ENCODE measurements at places on chromosomes 6 and 20.

GRCh38 chr6:3782876-3783832, 31.6 kb upstream of the PXDC1 start:
- no peak for DNase-seq

DNA sequence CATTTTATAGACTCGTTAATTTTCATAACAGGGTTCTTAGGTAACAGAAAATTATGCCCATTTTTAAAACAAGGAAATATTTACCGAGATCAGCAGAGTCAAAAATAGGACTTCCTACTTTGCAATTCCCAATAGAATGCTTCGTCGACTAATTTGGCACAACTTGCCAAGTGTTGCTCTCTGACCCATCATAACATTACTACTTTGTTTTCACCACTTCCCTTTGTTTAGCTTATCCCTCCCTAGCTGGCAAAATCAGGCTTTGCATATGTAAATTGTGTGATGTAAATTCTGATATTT, 914 bp upstream of the RANBP9 start:
- DNase-seq = no peak

- DNase-seq = no peak
Observed at GRCh38 chr20:20821484-20822260, 109.2 kb upstream of the RALGAPA2 start.

GRCh38 chr6:35165630-35166071, 24.5 kb upstream of the TCP11 start:
- DNase-seq = no peak

DNA sequence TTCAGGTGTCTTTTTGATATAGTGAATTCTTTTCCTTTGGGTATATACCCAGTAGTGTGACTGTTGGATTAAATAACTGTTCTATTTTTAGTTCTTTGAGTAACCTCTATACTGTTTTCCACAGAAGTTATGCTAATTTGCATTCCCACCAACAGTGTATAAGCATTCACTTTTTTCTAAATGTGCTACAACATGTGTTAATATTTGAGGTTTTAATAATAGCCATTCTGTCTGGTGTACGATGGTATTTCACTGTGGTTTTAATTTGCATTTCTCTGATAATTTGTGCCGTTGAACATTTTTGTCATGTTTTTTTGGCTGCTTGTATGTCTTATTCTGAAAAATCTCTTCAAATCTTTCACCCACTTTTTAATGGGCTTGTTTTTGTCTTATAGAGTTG, 563.5 kb downstream of the GRIK2 start:
- DNase-seq = no peak

GRCh38 chr6:162442687-162443086, 284.9 kb downstream of the PRKN start:
- DNase-seq = no peak
